ENCODE measurements at places on chromosomes 2 and 18.

DNA sequence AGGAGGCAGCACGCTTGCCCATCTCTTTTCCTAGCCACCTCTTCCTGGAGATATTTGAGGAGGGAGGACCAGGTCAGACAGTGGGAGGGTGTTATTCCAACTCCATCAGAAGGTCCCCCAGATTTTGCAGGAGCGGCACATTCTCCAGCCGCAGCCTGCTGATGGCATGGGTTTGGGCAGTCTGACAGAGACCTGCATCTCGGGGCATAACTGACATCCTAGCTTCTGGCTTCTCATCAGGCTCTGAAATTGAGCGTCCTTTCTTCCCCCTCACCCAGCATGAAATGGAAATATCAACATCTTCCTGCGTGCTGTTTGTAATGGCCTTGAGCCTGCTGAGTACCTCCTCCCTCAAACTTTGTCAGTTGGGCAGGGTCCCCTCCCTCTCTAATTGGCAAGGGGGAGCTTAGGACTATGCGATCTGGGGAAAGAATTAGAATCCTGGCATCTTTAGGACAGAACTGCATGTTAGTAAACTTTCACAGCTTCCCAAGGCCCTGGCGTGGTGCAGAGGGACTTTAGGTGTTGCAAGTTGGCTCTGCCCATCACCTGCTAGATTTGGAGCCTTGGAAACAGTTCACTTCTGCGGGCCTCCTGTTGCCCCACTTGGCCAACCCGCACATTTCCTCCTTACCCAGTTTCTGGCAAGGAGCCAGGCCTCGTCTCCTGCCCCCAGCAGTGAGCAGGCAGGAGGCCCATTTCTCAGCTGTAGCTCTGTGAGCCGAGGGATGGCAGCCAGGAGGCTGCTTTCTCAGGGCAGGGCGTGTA lies 2.2 kb downstream of the ITM2C start:
- peak; percentile 77 for DNase-seq

DNA sequence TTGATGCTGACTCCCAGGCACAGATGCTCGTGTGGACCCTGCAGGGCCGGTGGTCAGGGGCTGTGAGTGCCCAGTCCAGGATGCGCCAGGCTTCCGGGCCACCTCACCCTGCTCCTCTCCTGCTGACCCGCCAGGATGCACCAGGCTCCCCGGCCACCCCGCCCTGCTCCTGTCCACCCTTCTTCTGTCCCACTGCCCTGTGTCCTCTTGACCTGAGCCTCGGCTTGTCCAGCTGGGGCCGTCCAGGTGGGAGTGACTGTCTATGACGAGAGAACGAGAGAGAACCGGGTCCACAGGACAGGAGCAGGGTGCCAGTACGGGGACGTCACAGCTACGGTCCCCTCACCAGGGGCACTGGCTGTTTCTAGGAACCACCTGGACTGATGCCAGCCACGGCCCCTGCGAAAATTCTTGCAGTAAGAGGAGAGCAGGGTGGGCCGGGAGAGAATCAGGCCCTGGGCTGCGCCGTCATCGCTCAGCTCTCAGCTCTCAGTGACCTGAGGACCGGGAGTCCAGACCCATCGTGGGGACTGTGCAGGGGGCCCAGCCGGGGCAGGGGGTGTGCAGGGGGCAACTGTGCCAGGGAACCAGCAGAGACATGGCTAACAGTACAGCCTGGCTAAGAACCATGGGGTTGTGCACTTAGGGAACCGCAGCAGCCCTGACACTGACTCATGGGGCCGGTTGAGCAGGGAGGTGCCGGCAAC lies 12.9 kb upstream of the NFATC1 start:
- DNase-seq: no peak

DNA sequence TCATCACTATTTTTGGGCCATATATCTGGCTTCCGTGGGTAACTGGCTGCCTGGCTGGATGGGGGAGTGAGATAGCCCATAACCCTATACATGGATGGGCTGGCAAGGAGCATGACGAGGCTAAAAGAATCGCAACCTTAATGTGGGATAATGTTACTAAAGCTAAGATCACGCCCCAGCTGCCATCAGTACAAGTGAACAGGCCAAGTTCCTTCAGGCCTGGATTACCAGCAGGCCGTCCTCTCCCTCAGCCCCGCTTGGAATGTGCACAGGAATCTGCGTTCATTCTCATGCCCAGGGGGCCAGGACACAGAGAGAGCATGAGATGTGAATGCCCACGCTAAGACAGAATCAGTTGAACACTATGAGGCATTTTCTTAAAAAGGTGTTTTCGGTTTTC lies 34.7 kb downstream of the RMC1 start:
- no peak for DNase-seq

GRCh38 chr2:7567646-7568045 lies 650.4 kb downstream of the RNF144A start:
- DNase-seq: peak; percentile 50

- no peak for DNase-seq
Observed at GRCh38 chr2:140436936-140437335, 1656.7 kb upstream of the NXPH2 start.

GRCh38 chr2:233244818-233245217 lies 6.7 kb upstream of the ATG16L1 start:
- no peak for DNase-seq

DNA sequence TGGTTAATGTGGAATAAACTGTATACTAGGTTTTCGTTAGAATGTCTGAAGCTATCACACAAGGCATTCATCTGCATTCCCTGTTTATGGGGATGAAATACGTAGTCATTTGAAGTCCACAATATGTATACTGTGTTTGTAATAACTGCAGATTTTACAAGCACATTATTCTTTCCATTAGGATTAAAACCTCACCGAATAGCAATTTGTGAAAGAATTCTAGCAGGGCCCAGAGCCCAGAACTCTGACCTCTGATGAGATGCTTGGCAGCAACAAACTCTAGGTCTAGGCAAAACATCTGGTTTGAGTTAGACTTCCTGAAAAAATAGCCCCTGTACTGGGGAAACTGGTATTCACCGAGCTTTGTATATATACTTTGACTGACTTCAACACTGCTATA lies 158.2 kb downstream of the SRBD1 start:
- no peak for DNase-seq

GRCh38 chr2:200360364-200360763 lies 53.9 kb downstream of the SPATS2L start:
- no peak for DNase-seq

- no peak for DNase-seq
Observed at GRCh38 chr2:75959724-75960471, 249.2 kb upstream of the GCFC2 start.
